Ascending aorta (tissue), 2 donors: ENCODE measurements at places on chromosomes 3 and 15.
A peak's percentile ranks its signal among the peaks of the same experiment; 100 is the strongest.

DNA sequence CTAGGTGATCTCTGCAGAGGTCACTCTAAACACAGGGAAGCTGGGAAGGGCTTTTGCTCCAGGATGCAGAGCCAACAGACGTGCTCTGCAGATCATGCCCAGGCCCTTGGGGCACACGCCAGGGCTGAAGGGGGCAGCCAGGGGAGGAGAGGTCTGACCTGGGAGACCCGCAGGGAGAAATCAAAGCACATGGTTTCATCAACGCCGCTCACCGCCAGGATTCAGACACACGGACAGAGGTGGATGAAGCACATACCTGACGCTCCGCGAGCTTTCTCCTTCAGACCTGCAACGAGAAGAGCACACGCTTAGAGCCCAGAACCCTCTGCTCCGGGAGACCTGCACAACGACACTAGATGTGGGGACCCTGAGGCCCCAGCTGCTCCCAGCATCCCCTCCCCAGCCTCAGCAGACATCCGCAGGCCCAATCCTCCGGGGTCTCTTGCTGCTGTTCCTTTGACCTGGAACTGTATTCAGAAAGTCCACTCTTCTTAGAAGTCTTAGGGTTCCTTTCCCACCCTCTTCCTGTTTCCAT, 90.7 kb upstream of the IQSEC1 start:
- no peak for DNase-seq

DNA sequence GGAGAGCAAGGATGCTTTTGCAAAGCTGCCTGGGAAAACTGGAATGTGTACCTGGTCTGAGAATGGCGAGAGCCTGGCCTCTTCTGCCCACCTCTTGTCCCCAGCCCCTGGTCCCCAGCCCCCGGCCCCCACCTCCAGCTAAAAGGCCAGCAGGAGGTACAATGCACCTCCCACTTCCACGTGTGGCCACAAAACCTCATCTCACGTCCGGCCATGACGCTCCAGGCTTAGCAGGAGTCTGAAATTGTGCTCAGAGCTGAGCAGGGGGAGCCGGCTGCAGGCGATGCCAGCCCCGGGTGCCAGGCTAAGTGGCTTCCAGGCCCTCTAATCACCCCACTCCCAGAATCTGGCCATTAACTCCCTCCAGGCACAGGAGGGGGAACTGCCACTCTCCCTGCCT, 83.1 kb upstream of the PRR20G start:
- DNase-seq = no peak

GRCh38 chr3:188749830-188750229, 421.9 kb upstream of the TPRG1 start:
- no peak for DNase-seq

DNA sequence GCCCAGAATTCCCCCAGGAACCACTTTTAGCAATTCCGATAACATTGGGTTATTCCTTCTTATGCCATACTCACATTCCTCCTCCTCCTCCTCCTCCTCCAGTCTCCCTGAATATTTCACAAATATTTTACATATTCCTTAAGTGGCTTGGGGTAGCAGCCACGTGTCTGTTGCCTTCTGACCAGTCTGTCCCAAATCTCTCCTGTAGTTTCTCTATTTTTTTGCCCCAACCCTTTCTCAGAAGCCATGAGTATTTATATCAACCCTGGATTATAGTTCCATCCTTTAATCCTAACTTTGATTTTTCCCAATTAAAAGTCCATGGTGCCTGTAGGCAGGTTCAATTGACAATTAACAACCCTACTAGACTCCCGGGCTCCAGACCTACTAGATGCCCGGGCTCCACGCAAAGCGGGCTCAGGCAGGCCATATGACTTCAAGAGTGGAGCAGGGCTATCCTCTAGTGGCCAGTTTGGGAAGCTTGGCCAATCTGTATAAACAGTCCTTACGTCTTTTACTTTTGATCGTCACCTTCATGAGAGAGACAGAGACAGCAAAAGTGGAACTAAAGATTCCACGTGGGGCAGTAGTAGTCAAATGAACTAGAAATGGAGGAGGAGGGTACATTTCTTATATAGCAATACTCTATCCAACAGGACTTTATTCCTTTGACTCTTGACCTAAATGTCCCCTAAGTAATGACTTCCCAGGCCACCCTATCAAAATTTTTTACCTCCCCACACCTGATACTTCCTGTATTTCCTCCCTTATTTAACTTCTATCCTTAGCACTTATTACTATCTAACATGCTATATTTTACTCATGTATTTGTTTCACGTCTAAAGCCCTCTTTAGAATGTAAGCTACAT, 69.7 kb downstream of the USF3 start:
- DNase-seq = no peak

DNA sequence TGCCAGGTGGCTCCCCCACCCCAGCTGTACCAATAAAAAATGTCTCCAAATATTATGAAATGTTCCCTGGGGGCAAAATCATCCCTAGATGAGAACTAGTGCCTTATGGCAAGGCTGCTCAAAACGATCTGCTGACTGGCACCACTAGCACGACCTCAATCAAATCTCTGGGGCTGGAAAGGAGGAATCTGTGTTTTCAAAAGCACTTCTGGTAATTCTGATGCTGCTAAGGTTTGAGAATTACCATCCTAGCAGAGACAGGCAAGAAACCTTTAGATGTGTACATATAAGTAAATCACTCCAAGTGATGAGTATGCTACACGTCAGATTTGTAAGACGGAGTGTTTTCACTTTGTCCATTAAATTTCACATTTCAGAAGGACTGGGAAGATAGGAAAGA, 360.1 kb upstream of the THRB start:
- DNase-seq = no peak

- no peak for DNase-seq
Measured at GRCh38 chr3:73766599-73767381, 142.0 kb upstream of the PDZRN3 start.

DNA sequence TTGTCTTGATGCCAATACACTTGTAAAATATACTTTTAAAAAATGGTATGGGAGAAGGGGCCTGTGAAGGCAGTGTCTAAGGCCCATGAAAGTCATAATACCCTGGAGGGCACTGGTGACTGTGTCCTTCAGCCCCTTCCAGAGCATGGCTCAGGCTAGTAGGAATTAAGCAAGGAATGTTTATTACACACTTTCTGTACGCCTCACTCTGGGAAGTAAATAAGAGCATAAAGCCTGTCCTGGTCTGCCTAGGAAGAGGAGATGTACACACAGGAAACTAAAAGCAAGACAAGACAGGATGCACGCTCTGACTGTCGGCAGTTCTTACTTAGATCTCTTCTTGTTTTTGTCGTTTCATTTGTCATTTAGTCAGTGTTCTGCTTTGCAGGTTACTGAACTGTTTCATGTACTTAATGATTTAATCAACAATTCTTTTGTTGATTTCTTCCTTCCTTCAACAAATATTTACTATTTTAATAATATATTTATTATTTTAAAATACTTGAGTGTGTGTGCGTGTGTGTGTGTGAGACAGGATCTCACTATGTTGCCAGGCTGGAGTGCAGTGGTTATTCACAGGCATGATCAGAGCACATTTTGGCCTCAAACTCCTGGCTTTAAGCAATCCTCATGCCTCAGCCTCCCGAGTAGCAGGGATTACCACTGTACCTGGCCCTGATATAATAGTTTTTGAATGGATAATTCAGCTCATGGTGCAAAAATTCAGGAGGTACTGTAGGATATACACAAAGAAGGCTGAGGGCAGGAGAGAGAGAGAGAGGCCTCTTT, 9.0 kb upstream of the SMAD6 start:
- no peak for DNase-seq

- DNase-seq = no peak
Measured at GRCh38 chr15:40046721-40047414, 7.9 kb upstream of the SRP14 start.

GRCh38 chr3:118817748-118818165, 216.9 kb downstream of the IGSF11 start:
- no peak for DNase-seq

DNA sequence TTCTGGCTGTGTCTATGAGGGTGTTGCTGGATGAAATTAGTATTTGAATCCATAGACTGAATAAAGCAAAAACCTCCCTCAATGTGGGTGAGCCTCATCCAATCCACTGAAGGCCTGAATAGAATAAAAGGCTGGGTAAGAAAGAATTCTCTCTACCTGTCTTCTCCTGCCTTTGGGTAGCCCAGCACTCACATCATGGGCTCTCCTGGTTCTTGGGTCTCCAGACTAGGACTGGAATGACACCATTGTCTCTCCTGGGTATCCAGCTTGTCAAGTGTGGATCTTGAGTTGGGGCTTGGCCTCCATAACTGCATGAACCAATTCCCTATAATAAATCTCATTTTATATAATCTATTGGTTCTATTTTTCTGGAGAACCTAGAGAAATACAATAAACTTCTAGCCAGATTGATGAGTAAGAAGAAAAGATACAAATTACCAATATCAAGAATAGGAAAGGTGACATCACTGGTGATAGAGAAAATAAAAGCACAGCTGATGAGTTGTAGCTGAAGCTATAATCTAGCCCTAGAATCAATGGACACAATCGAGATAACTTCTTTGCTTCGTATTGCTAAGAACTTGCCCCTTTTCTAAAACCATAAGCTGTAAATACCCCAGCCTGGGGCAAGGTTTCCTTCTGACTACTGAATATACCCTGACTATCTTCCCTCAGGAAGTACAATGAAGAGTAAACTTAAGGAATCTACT, 106.4 kb downstream of the ANO10 start:
- DNase-seq = no peak

GRCh38 chr3:16177962-16178627, 3.6 kb downstream of the GALNT15 start:
- DNase-seq = peak; percentile 88

DNA sequence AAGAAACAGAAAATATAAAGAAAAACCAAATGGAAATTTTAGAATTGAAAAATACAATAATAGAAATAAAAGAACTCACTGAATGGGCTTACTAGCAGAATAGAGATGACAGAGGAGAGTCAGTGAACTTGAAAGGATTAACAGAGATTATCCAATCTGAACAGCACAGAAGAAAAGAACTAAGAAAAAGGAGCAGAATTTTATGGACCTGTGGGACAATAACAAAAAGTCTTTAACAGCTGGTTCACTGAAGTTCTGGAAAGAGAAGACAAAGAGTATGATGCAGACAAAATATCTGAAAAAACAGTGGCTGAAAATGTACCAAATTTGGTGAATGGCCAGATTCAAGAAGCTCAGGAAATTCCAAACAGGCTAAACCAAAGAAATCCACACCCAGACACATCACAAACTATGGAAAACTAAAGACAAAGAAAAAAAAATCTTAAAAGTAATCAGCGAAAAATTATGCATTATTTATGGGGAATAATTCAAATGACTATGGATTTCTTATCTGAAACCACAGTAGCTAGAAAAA, 9.7 kb upstream of the GNB5 start:
- DNase-seq = no peak

DNA sequence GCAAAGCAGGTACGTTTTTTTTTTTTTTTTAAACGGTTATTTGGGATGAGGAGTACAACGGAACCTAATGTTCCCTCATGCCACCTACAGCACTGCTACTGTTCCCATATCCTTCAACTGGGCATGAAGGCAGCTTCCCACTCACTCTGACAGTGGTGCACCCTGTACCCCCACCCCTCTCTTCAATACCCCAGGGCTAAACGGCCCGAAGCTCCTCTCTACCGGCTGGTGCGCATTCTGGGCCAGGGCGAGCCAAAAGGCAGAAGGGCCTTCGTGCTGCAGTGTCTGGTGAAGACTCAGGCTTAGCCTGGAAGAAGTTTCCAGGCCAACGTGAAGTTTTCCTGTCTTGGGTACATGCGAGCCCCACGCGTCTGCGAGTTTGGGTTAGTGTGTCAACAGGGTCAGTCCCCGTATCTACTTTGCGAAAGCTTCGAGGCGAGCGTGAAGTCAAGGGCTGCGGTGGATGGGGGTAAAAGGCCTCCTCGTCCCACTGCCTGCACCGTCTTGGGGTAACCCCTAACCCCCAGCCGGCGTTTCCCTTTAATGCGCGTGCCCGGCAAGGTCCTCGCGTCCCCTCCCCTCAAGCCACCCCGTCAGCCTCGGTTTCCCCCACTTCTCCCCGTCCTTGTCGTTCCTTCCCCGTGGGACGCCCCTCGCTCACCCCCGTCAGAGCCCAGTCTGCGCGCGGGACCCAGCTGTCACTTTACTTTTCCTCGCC, 765 bp upstream of the UBE2E2 start:
- no peak for DNase-seq

- no peak for DNase-seq
Measured at GRCh38 chr3:36954452-36955134, 9.7 kb upstream of the TRANK1 start.
